Vagina (tissue), 2 donors: ENCODE measurements at places on chromosomes 4 and X.

DNA sequence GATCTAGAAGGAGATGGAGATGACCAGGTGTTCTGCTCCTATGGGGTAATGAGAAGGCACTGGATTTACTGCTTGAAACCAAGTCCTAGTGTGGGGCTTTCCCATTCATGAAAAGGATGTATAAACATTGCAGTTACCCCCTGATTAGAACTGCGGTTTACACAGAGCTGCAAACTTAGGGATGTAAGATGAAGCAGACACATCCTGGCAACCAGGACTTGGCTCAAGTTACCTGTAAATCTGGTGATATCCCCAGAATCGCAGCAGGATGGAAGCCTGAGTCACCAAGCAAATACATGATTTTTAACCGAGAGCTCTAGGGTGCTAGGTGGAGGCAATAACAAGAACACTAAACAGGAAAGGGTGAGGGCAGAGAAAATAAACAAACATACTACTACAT, 178.6 kb upstream of the MAMLD1 start:
- DNase-seq, result no peak

- no peak for DNase-seq
These were observed 245.1 kb downstream of the SCFD2 start for GRCh38 chr4:53120778-53121177.

DNA sequence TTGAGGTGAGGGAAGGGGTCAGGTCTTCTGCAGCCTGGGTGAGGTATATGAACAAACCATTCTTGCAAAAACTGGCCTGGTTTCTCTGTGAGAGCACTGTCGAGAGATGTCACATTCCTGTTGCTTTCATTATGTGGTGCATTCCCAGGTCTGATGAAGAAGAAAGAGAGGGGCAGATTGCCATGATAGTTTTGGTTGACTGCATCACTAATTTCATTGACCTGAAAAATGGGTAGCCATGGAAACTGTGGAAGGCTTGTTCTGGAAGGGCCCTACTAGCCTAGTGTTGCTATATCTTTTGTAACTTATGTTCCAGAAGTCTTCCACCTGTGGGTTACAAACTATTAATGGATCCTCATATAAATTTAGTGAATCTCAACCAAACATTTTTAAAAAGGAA, 32.9 kb upstream of the CYBB start:
- DNase-seq, result no peak

- DNase-seq, result no peak
These were observed 349.9 kb downstream of the FBXW7 start for GRCh38 chr4:152185786-152186550.

GRCh38 chrX:149825424-149825823, 43.7 kb downstream of the MAGEA9 start:
- DNase-seq, result no peak

- no peak for DNase-seq
These were observed 72.3 kb downstream of the SLIT2 start for GRCh38 chr4:20323991-20324390.

DNA sequence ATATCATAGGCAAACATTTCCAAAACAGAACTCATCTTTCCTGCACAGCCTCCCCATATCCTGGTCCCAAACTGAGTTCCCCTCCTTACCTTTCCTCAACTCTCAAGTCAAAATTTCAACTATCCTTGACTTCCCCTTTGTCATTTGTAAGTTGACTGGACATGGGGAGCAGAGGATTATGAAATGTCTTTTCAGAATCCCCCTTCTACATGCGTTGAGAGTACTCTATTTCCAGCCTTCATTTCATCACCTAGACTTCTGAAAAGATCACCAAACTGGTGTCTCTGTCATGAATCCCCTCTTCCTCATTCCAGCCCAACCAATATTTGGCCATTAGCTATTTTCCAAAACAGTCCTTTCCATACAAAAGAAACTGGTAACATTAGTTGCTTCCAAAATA, 95.2 kb downstream of the SYNPO2 start:
- DNase-seq, result no peak

- DNase-seq, result no peak
These were observed 2343.1 kb downstream of the PCDH7 start for GRCh38 chr4:33063241-33063640.

GRCh38 chrX:41322821-41323603, 10.9 kb upstream of the DDX3X start:
- no peak for DNase-seq

GRCh38 chrX:15499976-15500375, 631 bp upstream of the BMX start:
- no peak for DNase-seq

- DNase-seq, result no peak
These were observed 1420.4 kb downstream of the RAPGEF2 start for GRCh38 chr4:160523231-160523630.
